Ascending aorta (tissue), 2 donors: ENCODE measurements at places on chromosomes 7 and 10.

DNA sequence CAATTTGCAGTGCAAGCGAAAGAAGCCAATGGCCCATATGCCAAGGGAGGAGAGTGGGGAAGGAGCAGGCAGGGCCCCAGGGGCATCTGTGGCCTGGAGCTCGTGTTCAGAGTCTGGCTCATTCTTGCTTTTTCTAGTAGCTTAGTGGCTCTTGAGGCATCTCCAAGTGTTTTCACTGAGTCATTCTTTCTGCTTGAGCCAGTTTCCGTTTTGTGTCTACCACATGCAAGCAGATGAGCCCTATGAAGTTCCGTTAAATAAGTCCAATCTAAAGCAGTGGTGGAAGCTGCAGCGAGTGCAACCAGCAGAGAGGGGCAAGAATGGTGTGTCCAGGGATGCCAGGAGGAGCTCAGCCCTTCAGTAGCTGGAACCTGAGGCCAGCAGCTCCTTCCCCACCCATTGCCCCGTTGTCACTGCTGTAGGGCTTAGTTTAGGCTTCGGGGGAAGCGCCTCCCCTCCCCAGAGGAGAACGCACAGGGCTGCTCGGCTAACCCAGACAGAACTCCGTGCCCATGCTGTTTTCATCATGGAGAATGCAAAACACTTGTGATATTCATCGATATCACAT, 57.4 kb upstream of the EBF3 start:
- no peak for DNase-seq
- H3K36me3 ChIP-seq: no peaks in the 10 kb centered on the region
- no peak overlapping the region for H3K4me3 ChIP-seq
- H3K27ac ChIP-seq: no peak overlapping the region

GRCh38 chr7:16428672-16429071, 7.3 kb upstream of the CRPPA start:
- no peak overlapping the region for H3K4me3 ChIP-seq
- no peak for DNase-seq
- H3K36me3 ChIP-seq: no peaks in the 10 kb centered on the region

DNA sequence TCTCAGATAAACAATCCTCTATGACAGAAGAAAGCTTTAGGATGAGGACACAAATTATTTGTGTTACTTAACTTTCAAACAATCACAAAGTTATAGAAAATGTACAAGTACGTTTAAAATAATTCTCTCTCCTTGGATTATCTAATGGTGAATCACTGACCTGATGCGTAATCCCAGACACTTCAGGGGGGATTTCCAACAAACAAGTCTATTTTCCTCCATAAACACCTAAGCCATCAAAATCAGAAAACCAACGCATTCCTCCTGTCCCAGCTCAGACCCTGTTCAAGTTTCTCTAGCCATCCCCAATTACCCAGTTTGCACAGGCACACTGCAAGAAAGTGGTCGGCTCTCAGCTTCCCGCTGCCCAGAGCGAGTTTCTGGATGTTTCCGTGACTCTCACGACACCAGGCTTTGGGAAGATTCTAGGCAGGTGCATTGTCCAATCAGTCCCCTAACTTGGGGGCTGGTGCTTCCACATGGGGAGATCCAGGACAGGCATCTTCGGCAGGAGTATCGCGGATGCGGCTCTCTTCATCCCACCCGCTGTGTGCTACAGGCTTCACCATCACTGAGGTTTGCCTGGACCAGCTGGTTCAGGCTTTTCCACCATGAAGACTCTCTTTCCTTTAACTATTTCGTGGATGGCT, 200.0 kb downstream of the ZMYND11 start:
- no peaks in the 10 kb centered on the region for H3K27me3 ChIP-seq
- no peak overlapping the region for H3K27ac ChIP-seq
- H3K4me1 ChIP-seq: peaks cover 4% of the 10 kb centered on the region
- peaks cover 10% of the 10 kb centered on the region for H3K36me3 ChIP-seq
- DNase-seq: no peak

DNA sequence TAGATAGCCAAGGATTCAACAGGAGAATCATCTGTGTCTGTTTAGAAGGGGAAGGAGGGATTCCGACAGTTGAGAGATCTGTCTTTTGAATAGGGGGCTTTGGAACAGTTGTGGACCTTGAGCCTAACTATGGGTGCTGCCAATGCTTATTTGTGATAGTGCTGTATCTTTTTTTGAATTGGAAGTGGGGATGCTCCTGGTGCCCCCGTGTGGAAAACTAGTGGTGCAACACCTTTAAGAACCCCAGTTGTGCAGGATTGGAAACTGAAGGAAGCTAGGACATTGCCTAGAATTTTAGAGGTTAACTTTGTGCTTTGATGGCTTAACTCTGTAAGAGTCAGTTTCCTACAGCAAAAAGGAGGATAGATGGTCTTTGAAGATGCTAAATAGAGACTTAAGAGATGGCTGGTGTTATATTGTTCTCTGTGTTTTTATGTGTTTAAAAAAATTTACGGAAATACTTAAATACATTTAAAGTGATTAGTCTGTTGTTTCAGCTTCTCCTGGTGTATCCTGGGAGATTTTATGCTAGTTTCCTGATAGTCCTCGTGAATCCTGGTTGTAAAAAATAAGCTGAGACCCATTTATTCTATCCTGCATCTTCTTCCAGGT, 69.3 kb downstream of the AP3M1 start:
- no peak overlapping the region for H3K27ac ChIP-seq
- no peak for DNase-seq
- H3K36me3 ChIP-seq: peaks cover 14% of the 10 kb centered on the region
- no peak overlapping the region for H3K4me3 ChIP-seq
- peaks cover 6% of the 10 kb centered on the region for H3K4me1 ChIP-seq
- H3K27me3 ChIP-seq: no peaks in the 10 kb centered on the region

GRCh38 chr7:119571666-119572065, 701.3 kb upstream of the KCND2 start:
- no peaks in the 10 kb centered on the region for H3K36me3 ChIP-seq
- DNase-seq: no peak
- no peak overlapping the region for H3K4me3 ChIP-seq
- no peaks in the 10 kb centered on the region for H3K4me1 ChIP-seq

- no peak for DNase-seq
- H3K27ac ChIP-seq: no peak overlapping the region
- no peaks in the 10 kb centered on the region for H3K27me3 ChIP-seq
- H3K4me1 ChIP-seq: peaks cover 4% of the 10 kb centered on the region
Measured at GRCh38 chr10:15232279-15232678, 63.8 kb upstream of the NMT2 start.

DNA sequence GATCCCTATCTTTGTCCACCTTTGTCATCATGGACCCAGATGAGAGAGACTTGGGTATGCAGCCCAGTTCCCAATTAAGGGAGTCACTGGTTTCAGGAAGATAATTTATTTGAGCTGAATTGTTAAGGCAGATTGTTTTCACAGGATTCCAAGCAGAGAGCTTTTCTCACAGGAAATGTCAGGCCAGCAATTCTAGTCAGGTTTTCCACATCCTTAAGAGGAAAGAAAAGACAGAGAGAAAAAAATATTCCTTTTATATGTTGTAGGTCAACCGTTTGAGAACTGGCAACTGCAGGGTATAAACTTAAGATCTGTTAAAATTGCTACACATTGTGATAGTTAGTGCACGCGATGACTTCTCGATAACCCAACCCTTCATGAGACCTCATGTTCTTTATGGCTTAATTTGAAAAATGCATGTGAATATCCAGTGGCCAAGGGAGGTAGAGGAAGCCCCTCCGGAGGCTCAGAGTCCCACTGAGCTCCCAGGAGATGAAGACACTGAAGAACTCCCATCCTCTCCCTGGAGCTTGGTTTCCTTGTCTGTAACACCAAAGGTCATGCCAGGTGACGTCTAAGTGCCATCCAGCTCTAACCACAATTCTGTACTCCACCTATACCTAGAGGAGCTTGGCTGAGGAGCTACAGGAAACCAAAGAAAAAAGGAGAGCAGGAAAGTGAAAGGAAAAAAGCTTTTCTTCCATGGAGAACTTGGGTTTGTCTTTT, 45.6 kb downstream of the MINDY4 start:
- H3K36me3 ChIP-seq: no peaks in the 10 kb centered on the region
- peak overlapping the region; percentile 95 for H3K27ac ChIP-seq
- no peaks in the 10 kb centered on the region for H3K27me3 ChIP-seq
- DNase-seq: no peak
- peaks cover 24% of the 10 kb centered on the region for H3K4me1 ChIP-seq
- H3K4me3 ChIP-seq: peak overlapping the region; percentile 23

GRCh38 chr10:96090463-96090800, 39.7 kb upstream of the ZNF518A start:
- H3K4me1 ChIP-seq: peaks cover 3% of the 10 kb centered on the region
- peak overlapping the region; percentile 79 for H3K27ac ChIP-seq
- peak overlapping the region; percentile 88 for H3K4me3 ChIP-seq

DNA sequence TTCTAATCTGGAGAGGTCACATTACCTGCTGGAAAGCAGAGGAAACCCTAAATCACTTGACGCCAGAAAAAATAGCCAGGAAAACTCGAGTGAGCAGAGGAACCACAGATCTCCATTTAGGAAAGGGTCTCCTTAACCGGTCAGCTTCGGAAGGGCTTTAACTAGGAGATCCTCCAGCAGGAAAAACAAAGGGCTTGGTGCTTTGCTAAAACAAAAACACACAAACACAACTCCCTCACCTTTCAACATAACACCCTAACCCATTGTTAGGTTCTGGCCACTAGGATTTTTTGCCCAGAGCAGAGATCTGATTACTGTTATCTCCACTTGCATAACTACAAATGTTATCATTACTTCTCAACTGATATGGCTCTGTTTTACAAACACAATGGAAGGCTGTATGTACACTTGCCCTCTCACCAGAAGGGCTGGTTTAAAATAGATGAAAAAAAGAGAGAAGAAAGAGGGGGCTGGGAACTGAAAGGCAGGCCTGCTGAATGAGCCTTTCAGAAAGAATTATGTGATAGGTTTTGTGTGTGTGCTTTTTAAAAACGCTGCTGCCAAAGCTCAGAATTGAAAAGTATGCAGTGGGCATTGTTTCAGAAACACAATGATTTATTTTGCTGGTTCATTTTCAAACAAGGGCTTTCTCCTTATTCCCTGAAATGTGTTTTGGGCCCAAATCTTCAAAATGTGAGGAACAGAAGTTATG, 161.5 kb downstream of the FGFR2 start:
- no peaks in the 10 kb centered on the region for H3K36me3 ChIP-seq
- DNase-seq: no peak
- H3K4me1 ChIP-seq: no peaks in the 10 kb centered on the region

DNA sequence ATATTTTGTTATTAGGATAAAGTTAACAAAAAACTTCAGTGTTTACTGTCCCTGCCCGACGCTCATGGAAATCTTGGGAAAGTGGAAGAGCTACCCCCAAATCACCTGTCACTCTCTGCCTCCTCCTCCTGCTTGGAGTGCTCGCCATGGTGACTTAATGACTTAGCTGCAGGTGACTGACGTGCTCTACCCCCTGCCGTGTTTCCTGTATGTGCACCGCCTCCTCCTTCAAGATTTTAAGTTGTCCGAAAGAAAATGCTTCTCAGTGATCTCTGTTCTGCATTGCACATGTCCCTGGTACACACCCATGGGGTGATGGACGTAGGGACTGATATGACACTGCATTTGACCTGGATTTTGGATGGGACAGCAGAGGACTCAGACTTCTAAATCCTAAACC, 338.8 kb upstream of the SHH start:
- H3K27me3 ChIP-seq: no peaks in the 10 kb centered on the region
- no peaks in the 10 kb centered on the region for H3K36me3 ChIP-seq
- no peak overlapping the region for H3K4me3 ChIP-seq
- H3K27ac ChIP-seq: no peak overlapping the region
- no peak for DNase-seq

DNA sequence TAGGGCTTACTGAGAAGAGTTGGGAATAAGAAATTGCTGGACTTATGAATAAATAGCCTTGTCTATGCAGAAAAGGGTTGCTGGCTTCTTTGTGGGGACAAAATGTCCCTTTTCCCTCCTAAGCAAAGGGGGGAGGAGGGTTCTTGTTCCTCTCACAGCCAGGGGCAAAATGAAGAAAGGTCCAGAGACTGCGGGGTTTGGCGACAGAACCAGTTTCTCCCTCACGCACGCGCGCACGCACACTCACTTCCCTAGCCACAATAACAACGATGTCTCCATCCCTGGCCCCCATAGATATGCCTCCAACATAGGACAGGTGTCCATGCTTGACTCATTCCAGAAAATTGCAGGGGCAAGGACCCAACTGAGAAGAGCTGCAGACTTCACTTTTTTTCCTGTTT, 3.3 kb downstream of the ZMIZ1 start:
- peaks cover 13% of the 10 kb centered on the region for H3K4me1 ChIP-seq
- peak overlapping the region; percentile 98 for H3K4me3 ChIP-seq
- H3K36me3 ChIP-seq: no peaks in the 10 kb centered on the region
- H3K27ac ChIP-seq: peak overlapping the region; percentile 98
- no peaks in the 10 kb centered on the region for H3K27me3 ChIP-seq

DNA sequence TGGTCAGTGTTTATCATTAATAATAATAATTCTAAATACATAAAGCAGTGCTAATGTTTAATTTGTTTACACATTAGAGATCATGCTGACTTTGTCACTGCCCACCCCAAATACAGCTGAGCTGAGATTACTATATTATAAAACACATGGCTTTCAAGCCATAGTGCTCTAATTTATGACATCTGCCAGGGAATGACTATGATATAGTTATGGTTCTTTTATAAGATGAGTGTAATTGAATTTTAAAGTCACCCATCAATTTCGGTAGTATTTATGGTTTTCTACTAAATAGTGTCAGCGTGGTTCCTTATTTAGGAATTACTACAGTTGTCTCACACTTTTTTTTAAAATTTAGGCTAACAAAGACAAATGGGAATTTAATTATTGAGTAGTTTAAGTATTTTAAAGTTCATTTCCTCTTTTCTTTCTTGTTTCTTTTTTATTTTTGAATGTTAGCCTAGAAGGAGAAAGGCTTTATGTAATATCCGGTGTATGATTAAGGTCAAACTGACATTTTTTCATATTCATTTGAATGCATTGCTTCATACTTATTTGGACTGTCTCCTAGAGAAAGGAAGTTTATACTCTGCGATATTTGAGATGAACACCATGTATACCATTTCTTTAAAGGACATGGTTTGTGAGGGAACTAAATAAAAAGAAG, 3.9 kb downstream of the CDK14 start:
- H3K36me3 ChIP-seq: no peaks in the 10 kb centered on the region
- no peak overlapping the region for H3K4me3 ChIP-seq
- no peaks in the 10 kb centered on the region for H3K27me3 ChIP-seq
- no peak overlapping the region for H3K27ac ChIP-seq

DNA sequence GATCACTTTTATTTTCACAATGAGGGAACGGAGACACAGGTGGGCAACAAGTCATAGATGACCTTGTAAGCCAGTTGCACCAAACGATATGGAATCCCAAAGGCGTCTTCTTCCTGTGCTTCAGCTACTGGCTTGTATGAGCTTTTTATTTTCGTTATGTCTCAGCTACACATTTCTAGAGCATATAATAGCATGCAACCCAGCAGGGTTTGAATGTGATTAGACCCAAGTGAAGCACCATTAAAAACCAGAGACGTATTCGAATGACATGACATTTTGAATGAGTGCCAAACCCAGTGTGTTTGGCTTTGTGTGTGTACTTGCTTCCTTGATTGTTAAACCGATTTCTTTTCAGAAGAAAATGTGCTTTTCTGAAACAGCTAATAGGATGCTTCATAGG, 963.2 kb upstream of the CELF2 start:
- DNase-seq: no peak
- H3K27me3 ChIP-seq: no peaks in the 10 kb centered on the region
- H3K4me3 ChIP-seq: no peak overlapping the region
